ENCODE measurements at places on chromosomes 4 and X.
A peak's percentile ranks its signal among the peaks of the same experiment; 100 is the strongest.

DNA sequence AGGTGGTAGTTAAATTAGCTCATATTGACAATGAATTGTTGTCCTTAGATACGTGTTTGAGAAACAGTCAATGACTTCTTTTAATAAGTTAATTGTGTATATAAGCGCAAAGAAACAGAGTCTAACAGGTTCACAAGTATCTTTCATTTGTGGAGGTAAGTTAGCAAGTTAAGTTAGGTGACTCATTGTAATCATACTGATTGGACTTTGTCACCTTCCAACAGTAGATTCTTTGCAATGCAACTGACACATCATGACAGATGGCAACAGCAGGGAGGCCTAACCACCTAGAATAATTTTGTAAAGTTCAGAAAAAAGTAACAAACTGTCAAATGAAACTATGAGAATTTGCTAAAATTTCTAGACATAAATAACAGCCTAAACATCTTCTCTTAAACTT, 207.6 kb upstream of the PITX2 start:
- no peak for DNase-seq

- no peak for DNase-seq
Measured at GRCh38 chr4:126779436-126780166, 853.2 kb upstream of the INTU start.

- no peak for DNase-seq
Measured at GRCh38 chr4:116881077-116881476, 204.3 kb downstream of the TRAM1L1 start.

GRCh38 chr4:12902735-12903134, 581.4 kb downstream of the RAB28 start:
- DNase-seq, result no peak

DNA sequence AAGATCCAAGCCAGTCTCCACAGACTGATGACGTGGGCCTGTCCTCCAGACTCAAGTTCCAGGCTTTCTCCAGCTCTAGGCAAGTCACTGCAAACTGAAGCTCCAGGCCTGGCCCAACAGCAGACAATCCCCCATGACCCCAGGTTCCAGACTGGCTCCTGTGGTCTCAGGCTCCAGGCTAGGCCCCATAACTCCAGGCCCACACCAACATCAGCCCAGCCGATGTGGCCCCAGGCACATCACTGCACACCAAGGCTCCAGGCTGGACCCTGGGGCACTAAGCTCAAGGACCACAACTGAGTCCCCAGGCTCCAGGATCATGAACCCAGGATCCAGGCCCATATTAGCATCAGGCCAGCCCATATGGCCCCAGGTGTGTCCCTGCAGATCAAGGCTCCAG, 143.6 kb downstream of the COX7B2 start:
- no peak for DNase-seq

DNA sequence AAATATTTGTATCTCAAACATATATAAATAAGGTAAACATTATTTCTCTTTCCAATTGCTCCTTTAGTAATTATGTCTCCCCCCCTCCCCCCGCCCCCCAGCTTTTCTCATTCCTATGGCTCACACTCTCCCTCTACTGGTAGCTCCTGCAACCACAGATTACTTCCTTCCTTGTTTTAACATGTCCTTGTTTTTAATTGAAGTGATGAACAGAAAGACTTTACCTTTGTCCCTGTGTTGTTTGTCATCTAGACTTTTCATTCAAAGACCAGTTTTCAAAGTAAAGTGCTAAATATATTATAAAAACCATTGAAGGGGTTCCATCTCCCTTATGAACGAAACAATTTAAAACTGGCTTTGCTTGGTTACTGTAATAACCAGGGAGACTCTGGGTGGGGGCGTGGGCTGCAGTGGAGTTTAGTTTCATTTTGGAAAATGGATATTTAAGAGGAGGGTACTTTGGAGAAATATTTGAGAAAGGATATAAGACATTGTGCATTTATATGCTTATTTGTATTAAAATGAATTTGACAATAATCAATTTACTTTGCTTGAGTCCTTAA, 352.9 kb downstream of the RAPGEF2 start:
- no peak for DNase-seq

DNA sequence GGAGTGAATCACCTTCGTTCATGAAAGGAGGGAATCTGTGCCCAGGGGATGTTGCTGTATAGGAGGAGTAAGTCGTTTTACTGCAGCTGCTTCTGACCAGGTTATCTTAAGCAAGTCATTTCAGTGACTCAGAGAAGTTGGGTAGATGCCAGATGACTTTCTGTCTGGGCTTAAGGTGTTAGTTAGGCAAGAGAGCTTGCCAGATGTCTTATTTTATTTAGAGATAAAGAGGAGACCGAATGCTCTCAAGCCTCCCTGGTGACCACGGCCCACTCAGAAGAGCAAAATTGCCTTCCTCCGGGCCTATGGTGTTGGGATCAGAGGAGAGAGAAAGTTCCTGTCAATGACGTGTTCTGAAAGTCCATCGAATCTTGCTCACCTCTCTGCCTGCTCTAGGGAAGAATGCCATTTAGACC, 16.3 kb upstream of the ZNF827 start:
- no peak for DNase-seq

DNA sequence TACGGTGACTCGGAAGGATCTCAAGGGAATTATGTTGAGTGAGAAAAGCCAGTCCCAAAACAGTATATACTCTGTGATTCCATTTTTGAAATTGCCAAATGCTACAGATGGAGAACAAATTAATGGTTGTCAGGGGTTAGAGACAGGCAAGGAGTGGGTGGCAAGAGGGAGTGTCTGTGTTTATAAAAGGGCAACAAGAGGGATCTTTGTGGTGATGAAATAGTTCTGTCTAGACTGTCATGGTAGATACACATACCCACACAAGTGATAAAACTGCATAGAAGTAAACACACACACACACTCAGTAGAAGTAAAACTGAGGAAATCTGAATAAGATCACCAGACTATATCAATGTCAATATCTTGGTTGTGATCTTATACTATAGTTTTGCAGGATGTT, 92.7 kb downstream of the CD99L2 start:
- no peak for DNase-seq

DNA sequence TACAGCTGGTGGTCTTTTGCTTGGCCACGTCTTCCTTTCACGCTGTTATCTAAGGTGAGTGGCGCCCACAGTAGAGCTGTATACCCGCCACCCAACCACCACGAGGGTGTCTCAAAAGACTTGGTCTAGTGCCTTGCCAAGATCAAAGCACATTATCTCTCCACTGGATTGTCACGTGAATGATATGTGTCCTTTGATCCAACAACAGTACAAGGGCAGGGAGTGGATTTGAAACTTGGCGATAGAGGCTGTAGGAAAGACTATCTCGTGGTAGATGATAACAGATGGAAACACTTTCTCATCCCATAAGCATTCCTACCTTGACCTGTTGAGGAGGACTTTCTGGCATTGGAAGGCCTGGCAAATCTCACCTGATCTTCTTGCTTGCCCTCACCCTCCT, 37.7 kb upstream of the BCLAF3 start:
- no peak for DNase-seq

DNA sequence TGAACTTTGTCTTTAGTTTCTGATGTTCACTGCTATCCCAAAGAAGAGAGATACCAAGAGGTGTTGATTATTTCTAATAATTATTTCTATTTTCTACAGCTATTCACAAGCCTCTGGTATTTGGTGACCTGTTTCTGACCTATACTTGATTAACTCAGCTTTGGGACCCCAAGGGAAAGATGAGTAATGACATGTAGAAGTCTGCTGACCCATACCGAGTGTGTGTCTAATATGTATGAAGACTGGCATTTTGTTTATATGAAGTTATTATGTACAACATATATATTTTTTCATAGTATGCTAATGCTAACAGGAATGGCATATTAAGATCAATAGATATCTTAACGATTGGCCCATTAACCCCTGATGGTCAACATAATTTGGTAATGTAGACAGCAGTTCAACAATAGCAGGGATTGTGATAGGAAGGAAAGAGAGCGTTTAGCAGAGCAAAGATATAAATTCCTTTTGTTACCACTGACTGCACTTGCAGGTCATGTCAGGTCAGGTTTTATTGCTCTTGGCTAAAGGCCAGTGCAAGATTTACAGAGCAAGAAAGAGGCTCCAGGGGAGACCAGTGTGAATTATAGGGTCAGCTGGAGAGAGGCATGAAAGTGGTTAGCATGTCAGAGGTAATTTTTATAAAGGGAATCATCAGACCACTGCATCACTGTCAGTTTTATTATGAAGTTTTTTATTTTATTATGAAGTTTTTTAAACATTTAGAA, 94.7 kb upstream of the DIPK2B start:
- no peak for DNase-seq

- no peak for DNase-seq
Measured at GRCh38 chrX:9759337-9759736, 6.3 kb downstream of the GPR143 start.

GRCh38 chrX:11131146-11131545, 20.0 kb downstream of the HCCS start:
- no peak for DNase-seq

DNA sequence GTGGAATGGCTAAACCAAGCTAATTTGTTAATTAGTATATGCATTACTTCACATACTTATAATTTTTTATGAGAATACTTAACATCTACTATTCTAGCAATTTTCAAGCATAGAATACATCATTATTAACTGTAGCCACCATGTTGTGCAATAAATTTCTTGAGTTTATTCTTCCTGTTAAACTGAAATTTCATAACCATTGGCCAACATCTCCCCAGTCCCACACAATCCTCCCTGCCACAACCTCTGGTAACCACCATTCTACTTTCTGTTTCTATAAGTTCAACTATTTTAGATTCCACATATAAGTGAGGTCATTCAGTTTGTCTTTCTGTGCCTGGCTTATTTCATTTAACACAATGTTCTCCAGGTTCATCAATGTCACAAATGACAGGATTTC, 208.5 kb downstream of the PPP4R3C start:
- DNase-seq, result no peak

GRCh38 chr4:5893004-5893580, at the start of gene CRMP1:
Gene CRMP1 (minus strand): TSS chr4:5893086. CDS start chr4:5892969, 117 bp downstream.
- DNase-seq, result peak; percentile 96

- DNase-seq, result no peak
Measured at GRCh38 chrX:151984902-151985301, 10.4 kb upstream of the GABRE start.

GRCh38 chrX:70289168-70289792, 447 bp downstream of the PDZD11 start:
- DNase-seq, result no peak

GRCh38 chr4:184280137-184280536, 62.5 kb upstream of the ENPP6 start:
- DNase-seq, result no peak

GRCh38 chrX:36198575-36198974, 279.0 kb downstream of the CFAP47 start:
- no peak for DNase-seq

DNA sequence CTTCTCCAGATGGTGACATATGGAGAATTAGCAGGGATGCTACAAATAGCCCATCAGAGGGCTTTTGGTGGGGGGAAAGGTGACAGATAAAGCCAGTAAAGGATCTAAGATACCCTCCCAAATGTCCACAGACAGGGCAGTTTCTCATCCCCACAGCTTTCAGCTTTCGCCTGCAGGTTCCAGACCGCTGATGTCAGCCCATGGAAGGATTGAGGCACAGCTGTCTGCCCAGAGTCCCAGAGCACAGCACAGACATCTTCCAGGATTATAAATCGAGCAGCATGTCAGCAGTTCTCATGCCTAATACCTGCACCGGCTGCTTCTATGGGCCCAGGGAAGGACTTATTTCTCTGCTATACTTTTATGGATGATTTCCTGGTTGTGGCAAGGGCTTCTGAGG, 96.7 kb upstream of the MXRA5 start:
- no peak for DNase-seq

DNA sequence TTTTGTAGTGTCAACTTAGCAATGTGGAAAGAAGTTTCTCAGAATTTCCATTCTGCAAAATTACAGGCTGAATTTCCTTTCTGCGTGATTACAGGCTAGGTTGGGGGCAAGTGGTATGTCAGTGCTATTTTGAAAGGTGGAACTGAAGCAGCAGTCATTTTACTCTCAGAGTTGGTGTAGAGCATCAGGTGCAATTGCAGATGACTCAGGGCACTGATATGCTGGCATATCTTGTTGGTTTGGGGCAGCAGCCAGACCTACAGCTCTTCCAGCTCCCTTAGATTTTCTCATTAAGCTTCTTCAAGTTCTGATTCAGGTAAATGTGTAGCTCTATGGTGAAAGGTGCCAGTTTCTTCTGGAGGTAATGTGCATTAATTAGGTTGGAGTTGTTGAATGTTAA, 930.7 kb upstream of the PCDH10 start:
- DNase-seq, result no peak

- DNase-seq, result no peak
Measured at GRCh38 chr4:26723216-26723615, 137.4 kb upstream of the STIM2 start.

DNA sequence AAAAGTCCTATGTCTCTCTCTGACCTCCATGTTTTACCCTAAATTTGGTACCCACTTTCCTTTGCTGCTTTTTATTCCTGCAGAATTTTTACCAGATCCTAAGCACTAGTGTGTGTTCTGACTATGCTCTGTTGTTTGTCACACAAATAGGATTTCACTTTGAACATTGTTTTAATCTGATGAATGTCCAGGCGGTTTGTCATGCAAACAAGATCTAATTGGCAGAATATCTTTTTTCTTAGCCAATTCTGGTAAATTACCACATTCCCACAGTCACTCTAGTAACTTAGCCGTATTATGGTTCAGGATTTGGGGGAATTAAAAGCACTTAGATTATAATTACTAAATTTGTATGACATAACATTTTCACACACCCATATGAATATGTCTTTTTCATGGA, 557.2 kb upstream of the BOD1L1 start:
- DNase-seq, result no peak

DNA sequence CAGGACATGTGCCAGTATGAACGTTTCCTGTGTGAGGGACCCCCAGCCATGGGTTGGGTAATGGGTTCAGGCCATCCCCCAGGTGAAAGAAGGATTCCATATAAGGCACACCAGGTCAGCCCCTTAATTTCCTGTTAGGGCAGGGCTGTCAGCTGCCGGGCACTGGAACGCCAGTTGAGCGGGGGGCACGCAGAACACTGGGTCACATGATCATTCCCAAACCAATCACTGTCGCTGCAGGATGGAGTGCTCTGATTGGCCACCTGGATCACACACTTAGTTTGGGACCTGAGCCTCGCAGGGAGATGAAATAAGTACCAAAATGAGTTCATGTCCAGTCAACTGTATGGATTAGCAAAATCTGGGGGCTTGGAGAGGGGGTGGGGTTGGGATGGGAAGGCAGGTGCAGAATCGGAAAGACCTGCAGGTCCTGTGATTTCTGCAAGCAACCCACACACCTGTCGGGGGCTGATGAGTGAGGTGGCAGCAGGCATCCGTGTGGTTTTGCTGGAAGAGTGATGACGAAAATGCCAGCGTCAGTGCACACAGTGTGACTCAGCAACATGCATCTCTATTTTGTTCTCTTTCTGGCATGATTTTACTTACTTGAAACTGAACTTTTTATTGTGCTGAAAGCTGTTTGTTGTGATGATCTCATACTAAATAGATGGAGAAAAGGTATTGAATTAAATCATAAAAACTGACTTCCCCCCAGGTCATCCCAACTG, 32.2 kb downstream of the RNF212 start:
- DNase-seq, result no peak

- no peak for DNase-seq
Measured at GRCh38 chr4:1832690-1833089, 23.3 kb downstream of the LETM1 start.
